ENCODE measurements at places on chromosomes 3 and 15.

- DNase-seq, result no peak
Measured at GRCh38 chr15:75542386-75542797, 36.7 kb downstream of the PTPN9 start.

- DNase-seq, result no peak
Measured at GRCh38 chr15:42140383-42141070, 15.9 kb downstream of the PLA2G4F start.

- no peak for DNase-seq
Measured at GRCh38 chr15:80216141-80216540, 35.9 kb downstream of the CTXND1 start.

DNA sequence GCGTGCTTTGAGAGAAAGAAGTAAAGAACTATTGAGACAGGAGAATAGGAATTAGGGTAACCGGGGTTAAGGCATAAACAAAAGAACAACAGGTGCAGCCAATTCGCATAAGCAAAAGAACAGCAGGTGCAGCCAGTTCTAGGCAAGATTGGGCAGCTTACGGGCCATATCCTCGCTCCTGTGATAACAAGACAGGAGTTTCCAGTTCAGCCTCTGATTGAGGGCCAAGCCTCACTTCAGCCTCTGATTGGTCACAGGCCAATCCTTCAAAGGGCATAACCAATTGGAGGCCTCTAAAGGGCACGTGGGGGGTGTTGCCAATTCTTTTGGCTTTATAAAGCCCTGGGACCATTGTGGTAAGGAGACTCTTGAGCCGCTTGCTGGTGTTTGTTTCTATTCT lies 143.5 kb downstream of the GADL1 start:
- DNase-seq, result no peak

DNA sequence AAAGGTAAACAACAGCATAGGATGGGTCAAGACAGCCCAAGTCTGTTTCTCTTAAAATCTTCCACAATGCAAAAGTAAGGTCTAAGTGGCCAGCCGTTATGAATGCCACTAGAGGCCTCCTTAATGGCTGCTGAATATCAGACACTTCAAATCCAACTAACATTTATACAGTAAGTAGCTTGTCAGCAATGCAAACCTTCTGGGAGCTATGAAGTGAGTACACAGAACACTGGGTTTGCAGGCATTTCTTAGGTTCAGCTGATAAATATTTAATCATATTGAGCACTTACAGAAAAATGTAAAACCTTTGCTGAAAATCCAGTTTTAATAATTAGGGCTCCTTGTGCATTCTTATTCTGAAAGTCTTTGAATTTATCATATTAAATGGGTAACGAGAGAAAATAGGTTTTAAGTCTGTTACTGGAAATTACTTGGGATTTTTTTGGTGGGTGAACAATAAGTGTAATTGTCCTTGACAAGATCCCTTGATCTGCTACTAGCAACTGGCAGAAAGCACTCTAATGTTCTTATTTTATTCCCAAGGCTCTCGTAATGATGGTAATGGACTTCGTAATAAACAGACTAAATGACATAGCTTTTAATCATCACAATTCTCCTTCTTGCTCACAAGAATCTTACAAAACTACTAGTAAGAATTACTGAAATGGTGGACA lies 141.7 kb upstream of the GPR149 start:
- no peak for DNase-seq

DNA sequence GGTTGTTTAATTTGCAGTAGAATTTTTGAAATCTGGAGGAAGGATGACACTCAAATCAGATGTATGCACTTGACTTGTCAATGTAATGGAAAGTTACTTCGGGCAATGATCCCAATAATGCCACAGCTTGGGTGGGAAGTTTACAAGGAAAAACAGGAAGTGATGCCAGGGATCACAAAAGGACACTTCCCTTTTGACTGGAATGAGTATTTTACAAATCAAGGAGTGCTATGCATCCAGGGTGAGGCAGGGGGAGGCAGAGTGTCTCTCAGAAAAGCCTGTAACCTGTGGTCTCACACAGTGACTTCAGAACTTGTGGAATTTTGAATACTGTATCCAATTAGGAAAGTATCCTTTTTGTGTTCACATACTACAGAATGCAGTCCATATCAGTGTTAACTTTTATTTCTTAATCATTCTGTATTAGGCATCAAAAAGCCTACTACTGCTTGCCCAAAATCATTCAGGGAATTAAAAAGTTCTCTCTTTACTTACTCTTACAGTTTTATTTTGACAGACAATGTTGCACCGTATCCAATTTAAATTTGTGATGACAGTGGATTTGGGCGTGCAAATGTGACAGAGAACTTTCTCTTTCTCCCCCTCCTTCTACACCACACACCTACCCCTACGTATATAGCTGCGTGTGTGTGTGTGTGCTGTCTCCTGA lies 445.1 kb downstream of the MECOM start:
- peak; percentile 95 for DNase-seq

GRCh38 chr3:134646086-134646485 lies 4.7 kb downstream of the KY start:
- no peak for DNase-seq

GRCh38 chr3:77590191-77590590 lies 550.3 kb downstream of the ROBO2 start:
- no peak for DNase-seq

DNA sequence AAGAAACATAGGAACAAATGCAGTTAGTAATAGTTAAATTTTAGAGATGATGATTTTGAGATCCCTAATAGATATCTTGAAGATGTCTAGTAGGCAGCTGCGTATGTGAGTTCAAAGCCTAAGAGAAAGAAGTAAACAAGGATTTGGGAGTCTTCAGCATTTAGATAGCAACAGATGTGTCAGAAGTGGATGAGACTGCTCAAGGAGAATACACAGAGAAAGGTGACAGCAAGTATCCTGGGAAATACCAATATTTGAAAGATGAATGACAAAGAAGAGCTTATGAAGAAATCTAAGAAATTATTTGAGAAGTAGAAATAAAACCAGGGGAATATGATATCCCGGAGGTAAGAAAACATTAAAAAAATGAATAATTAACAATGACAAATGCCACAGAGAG lies 130.9 kb downstream of the PCCB start:
- DNase-seq, result no peak

GRCh38 chr3:144692488-144692887 lies 720.9 kb downstream of the DIPK2A start:
- DNase-seq, result no peak

- DNase-seq, result peak; percentile 4
Measured at GRCh38 chr3:10648181-10648580, 142.8 kb upstream of the ATP2B2 start.

GRCh38 chr3:157355276-157355675 lies 81.4 kb upstream of the PTX3 start:
- no peak for DNase-seq

DNA sequence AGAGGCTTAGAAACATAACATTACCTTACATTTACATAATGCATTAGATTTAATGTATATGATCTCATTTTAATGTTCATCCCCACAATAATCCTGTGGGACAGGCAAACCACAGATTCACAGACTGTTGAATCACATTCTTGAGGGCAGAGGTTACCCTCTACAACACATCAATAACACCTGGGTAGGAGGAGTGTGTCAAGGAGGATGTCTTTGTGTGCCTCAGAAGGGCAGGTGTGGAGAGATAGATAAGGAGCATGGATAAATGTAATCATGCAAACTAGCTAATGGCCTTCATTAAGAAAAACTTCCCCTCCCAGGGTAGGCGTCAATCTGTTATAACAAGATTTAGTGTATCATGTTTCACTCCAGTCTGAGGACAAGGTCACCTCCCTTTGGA lies 12.9 kb upstream of the MB21D2 start:
- DNase-seq, result no peak

DNA sequence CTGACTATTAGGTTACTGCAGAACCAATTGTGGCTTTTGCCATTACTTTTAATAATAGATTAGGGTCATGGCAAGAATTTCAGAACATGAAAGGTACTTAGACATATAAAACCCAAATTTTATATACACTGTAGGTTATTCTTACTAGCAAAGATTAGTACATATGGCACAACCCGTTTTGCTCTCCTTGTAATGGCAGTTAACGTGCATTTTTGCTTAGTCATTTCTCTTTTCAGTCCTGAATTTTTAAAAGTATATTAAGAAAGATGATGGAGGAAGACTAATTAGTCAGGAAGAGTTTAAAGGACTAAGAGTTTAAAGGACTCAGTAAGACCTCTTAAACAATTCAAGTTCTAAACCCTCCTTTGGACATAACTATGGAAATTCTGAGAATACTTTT lies 114.0 kb downstream of the PEAK1 start:
- no peak for DNase-seq

DNA sequence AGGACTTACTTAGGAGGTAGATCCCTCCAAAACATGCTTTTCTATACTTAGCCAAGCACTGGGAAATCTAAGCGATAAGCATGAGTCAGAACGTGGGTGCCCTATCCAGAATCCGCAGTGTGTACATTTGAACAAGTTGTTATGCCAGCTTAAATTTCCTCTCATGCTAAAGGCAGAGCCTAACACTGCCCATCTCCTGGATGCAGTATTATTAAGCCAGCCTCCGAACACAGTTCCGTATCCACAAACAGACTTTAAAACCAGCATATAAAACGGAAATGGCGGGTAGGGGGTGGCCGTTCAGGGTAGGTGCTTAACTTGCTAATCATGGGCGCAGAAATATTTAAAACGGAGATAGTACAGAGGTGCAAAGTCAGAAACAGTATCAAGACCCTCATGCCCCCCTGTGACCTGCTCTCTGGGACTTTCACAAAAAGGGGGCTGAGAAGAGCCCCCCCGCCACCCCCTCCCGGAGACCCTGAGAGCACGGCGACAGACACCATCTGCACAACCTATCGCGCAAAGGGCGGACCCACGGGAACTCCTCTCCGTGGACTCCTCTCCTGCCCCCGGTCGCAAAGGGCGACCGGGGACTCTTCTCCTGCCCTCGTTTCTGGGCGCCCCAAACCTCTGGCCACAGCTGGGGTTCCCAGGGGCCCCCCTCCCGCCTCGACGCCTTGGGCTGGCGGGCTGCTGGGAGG lies 889 bp upstream of the LRRIQ4 start:
- no peak for DNase-seq

DNA sequence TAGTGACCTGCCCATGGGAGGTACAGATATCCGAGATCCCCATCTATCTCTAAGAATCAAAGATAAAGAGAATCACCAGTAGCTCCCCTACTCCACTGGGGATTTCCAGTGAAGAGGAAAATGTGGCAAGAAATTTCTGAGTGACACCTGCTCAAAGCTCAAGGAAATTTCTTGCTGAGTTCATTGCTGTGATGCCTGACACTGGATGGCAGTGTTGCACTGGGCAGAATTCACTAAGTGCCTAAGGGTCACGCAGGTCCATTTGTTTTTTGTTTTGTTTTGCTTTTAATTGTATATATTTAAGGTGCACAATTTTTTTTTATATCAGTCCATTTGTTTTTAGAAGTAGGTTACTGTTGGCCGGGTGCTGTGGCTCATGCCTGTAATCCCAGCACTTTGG lies 109.5 kb upstream of the KCNAB1 start:
- no peak for DNase-seq

GRCh38 chr15:101456057-101456739 lies 33.3 kb downstream of the PCSK6 start:
- DNase-seq, result no peak

DNA sequence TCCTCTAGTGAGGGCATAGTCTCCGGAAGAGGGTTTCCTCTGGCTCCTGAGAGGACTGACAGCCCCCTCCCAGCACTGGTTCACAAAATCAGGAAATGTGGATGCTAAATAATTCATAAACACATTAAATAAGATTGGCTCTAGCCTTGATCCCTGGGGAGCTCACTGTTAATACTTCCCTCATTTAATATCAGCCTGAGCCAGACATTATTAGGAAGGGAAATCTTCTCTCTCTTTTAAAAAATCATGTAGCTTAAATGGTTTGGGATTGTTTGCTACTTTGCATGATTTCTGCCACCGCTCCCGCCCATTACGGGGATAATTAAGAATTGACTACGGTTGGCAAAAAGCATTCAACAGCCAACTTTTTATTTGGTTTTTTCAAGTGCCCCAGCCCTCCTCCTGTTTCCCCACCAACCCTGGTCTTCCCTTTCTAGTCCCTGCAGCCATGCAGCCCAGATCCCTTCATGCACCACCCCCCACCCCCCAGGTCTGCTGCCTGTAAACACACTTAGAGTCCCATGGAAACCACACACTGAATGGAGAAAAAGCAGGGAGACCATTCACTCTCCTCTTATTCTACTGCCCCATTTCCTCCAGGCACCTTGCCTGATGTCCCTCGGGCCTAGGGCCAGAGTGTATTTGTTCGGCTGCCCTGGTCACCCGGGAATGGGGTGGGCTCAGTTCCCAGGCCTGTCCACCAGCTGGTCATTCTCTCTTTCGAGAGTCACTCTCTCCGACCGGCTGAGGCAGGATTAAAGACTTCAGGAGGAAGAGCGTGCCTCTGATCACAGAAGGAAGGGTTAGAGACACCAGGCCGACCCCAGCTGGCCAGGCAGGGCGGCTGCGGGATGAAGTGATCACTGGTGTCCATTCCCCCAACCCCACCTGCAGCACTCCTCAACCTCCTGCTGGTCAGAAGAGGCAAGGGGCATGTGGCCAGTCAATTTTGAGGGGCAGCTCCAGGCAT lies 45.1 kb downstream of the SEMA5B start:
- no peak for DNase-seq

- DNase-seq, result no peak
Measured at GRCh38 chr3:42639192-42639591, 14.3 kb upstream of the ZBTB47 start.

- no peak for DNase-seq
Measured at GRCh38 chr3:171592786-171593185, 132.6 kb upstream of the TNIK start.

- DNase-seq, result peak; percentile 66
Measured at GRCh38 chr15:45399381-45400212, 21.3 kb upstream of the GATM start.

DNA sequence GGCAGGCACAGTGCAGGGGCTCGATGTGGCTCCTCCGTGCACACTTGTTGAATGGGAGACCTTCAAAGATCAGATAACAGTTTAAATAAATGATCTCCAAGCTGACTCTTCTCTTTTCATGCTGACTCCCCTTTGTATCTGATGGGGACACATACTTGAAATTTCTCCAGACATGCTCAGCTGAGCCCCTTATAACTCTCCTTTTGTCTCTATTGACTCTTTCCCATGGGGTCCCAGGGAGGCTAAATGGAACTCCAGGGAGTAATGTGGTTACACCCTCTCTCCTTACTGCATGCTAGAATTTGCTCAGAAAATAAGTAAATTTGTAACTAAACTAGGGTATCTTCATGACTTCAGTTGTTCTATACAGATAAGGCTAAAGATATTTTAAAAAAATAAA lies 48.2 kb upstream of the TM4SF4 start:
- no peak for DNase-seq

DNA sequence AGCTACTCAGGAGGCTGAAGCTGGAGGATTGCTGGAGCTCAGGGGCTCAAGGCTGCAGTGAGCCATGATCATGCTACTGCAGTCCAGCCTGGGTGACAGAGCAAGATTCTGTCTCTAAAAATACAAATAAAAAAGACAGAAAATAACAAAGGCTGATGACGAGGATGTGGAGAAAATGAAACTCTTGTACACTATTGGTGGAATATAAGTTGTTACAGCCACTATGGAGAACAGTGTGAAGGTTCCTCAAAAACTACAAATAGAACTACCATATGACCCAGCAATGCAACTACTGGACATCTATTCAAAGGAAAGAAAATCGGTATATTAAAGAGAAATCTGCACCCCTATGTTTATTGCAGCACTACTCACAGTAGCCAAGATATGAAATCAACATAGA lies 526.7 kb upstream of the NAALADL2 start:
- no peak for DNase-seq

Measured in lung microvascular endothelial cell (primary cell).